ENCODE measurements at places on chromosomes 3 and 15. TPM values are rescaled to one million over a fixed set of nuclear protein-coding genes. Genes with fewer than 3 reads are reported as not detected.

TRIM42 gene
- not detected for total RNA-seq

- ATAC-seq: no peak
Measured at GRCh38 chr3:157585386-157585785, 82.2 kb upstream of the VEPH1 start.

DNA sequence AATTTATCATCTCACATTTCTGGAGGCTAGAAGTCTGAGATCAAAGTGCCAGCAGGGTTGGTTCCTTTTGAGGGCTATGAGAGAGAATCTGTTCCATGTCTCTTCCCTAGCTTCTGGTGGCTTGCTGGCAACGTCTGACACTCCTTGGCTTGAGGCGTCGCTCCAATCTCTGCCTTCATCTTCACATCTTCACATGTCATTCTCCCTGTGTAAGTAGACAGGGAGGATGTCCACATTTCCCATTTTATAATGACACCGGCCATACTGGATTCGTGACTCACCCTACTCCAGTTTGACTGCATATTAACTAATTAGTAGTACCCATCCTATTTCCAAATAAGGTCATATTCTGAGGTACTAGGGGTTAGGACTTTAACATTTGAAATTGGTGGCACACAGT is 17.5 kb upstream of the ARHGAP31 start:
- ATAC-seq: peak; percentile 42

IL17RB gene
- total RNA-seq: 0.20 TPM

- no peak for ATAC-seq
Measured at GRCh38 chr3:5735896-5736295, 548.4 kb downstream of the EDEM1 start.

DNA sequence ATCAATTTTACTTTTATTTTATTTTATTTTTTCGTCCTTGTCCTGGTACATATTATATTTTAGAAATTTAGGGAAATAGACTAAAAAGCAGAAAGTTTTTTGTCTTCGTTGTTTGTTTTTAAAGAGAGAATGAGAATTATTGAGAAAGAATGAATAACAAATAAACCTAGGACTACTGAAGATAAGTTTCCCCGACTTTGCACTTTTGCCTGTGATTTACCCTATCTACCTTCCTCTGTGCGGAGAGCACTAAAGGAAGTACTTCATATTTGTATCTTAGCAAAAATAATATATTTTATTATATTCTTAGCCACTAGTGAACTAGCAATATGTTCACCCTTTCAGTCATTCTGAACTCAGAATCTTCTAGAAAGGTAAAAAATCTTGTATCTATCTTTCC is 60.6 kb downstream of the ECT2 start:
- ATAC-seq: no peak

GRCh38 chr3:132867526-132867925 is 145.3 kb upstream of the NPHP3 start:
- no peak for ATAC-seq

- ATAC-seq: peak; percentile 88
Measured at GRCh38 chr15:52019394-52020220, 588 bp downstream of the MAPK6 start.

GRCh38 chr3:118963711-118964110 is 70.9 kb downstream of the IGSF11 start:
- ATAC-seq: no peak

ZNF660 gene
- total RNA-seq: 0.16 TPM

DNA sequence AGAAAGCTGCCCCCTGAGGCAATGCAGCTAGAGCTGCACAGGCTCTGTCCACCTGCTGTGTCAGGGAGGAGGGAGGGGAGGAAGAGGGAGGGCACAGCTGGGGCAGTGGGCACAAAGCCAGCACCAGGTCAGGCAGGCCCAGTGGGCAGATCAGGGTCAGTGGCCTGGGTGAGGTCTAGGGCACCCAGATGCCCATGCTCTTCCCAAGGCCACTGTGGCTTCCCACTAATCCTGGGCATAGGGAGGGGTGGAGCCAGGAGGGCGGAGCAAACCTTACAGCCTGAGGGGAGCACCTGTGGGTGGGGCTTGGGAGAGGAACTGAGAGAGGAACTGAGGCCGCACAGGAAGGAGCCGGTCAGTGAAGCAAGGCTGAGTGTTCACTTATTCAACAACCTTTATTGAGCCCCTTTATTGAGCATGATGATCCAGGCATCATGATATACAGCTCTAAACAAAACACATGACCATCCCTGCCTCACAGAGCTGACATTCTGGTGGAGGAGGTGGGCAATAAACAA is 55.0 kb downstream of the RHCG start:
- peak; percentile 17 for ATAC-seq

- ATAC-seq: no peak
Measured at GRCh38 chr15:76285241-76285825, 25.9 kb downstream of the ETFA start.

GRCh38 chr15:26620528-26621458 is 152.1 kb downstream of the GABRB3 start:
- ATAC-seq: no peak

SLCO2A1 gene
- 17.6 TPM for total RNA-seq

PTPN23 gene
- 26.1 TPM for total RNA-seq

DNA sequence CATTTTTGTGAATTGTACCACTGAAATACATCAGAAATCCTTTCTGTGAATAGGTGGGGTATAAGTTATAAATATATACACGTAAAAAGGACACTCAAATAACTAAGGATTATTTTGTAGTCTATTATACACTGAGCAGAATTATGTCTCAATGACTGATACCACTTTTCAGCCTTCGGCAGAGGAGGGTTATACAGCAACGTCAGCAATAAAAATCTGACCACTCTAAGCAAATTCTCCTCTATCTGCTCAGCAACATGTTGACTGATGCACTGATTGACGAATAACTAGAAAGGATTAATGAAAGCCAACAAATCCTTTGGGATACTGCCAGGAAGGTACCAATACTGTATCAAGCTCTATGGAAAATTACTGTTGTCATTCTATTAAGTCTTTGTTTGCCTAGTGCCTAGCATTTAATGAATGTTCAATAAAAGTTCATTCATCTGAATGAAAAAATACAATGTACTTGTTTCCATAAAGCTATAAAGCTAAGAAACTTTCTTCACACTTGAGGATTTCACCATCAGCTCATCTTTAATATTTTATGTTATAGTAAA is 5.2 kb downstream of the ARPP19 start:
- no peak for ATAC-seq

GRCh38 chr15:66886686-66887273 is 178.6 kb upstream of the SMAD3 start:
- no peak for ATAC-seq

GRCh38 chr3:52248816-52249547 is 3.4 kb downstream of the PPM1M start:
- no peak for ATAC-seq

GRCh38 chr3:84974347-84974746 is 15.6 kb downstream of the CADM2 start:
- no peak for ATAC-seq

GPR87 gene
- total RNA-seq: 36.8 TPM

- peak; percentile 73 for ATAC-seq
Measured at GRCh38 chr3:45207446-45207845, 18.6 kb downstream of the TMEM158 start.

DNA sequence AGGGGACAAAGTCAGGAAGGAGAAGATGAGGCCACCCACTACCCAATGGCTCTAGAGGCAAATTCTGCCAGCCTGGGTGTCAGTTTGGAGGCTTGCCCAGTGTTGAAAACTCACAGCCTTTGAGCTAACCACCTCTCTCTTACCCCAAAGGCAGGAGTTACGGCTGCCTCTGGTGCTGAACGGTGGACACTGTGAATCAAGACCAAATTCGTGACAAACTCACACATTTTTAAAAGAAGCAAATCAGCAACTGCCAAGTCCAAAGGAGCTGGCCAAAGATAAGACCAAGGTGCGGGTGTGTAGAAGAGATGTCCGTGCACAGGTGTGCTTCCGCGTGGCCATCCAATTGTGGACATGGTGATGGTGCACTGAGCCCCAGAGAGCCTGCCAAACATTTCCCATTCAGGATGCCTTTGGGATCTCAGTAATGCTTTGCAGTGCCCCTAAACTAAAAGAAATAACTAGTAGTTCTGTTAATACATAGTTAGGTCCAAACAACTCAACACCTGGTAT is 74.6 kb downstream of the FAM174B start:
- ATAC-seq: no peak

DNA sequence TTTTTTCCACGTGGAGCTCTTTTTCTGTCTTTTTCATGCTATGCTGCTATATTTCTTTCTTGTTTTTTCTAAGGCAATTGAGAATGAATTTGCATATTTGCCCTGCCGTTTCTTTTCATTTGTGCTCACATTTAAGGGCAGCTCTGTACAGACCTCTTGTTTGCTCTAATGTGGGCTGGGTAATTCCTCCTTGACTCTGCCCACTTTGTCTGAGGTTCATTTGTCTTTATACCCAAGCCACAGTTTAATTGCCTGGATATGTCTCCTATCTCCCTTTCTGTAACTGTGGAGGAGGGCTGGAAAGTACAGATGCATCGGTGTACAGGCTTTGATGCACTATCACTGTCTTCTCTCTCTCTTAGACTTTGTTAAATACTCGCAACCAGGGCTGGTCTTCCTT is 195.9 kb downstream of the EPHB1 start:
- no peak for ATAC-seq

GRCh38 chr15:36815786-36816185 is 236.4 kb downstream of the CDIN1 start:
- ATAC-seq: no peak

GRCh38 chr3:29637068-29637467 is 356.2 kb downstream of the RBMS3 start:
- ATAC-seq: no peak

GRCh38 chr15:42576776-42577175 is 1.4 kb downstream of the STARD9 start:
- ATAC-seq: no peak

- no peak for ATAC-seq
Measured at GRCh38 chr3:137760341-137761098, 3.6 kb upstream of the SOX14 start.
